ENCODE measurements at places on chromosomes 4 and X.

DNA sequence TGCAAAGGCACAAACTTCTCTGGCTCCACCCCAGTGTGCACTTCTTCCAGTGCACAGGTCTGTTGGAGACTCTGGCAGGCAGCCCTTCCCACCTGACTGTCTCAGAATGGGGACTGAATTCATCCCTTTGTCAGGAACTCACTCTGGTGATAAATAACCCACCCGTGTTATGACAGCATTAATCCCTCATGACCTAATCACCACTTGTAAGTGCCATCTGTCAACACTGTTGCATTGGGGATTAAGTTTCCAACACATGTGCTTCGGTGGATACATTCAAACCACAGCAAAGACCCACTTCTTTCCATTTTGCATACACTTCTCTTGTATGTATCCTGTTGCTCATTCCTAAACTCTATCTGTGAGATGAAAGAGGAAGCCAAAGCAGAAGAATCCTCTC, 1002.9 kb upstream of the IGFBP7 start:
- H3K36me3 ChIP-seq: no peaks in the 10 kb centered on the region
- H3K27me3 ChIP-seq: no peaks in the 10 kb centered on the region
- H3K27ac ChIP-seq: no peak overlapping the region
- DNase-seq: no peak
- H3K4me1 ChIP-seq: no peaks in the 10 kb centered on the region
- no peak overlapping the region for H3K4me3 ChIP-seq

DNA sequence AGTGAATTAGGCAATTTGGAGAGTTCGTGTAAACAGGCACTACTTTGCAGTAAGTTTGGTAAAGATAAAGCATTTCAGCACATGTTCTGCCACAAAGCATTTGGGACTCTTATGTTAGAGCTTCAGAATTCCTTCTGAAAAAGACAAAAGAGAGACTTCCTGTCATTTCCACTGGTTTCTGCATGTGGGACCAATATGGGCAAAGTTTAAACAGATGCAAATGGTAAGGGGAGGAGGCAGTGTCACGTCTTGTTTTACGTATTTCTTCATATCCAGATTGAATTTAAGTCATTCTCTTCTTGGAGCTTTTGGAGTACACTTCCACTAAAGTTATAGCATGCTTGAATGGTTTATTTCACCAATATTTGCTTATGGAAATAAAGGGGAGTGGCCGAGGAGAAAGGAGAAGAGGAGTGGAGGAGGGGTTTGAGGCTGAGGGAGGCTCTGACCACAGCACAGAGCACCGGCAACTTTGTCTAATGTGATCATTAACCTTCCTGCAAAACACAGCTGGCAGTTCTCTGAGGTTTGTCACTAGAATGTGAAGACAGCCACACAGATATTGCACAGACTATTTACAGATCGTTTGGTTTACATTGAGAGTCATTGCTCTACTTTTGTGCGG, at the start of gene APELA:
TSS of gene APELA (plus strand) at position 479 of the 625 bp plus-strand sequence. CDS start 154 bp downstream, outside the sequence.
- H3K4me1 ChIP-seq: peaks cover 4% of the 10 kb centered on the region
- H3K4me3 ChIP-seq: no peak within 1 kb of the TSS
- no peaks in the 10 kb centered on the region for H3K36me3 ChIP-seq
- DNase-seq: no peak
- H3K27ac ChIP-seq: no peak within 1 kb of the TSS

- peaks cover 27% of the 10 kb centered on the region for H3K4me1 ChIP-seq
- peak overlapping the region; percentile 56 for H3K27ac ChIP-seq
- no peaks in the 10 kb centered on the region for H3K27me3 ChIP-seq
- peak; percentile 90 for DNase-seq
- H3K36me3 ChIP-seq: no peaks in the 10 kb centered on the region
These were observed 66.7 kb upstream of the DHX15 start for GRCh38 chr4:24650849-24651640.

DNA sequence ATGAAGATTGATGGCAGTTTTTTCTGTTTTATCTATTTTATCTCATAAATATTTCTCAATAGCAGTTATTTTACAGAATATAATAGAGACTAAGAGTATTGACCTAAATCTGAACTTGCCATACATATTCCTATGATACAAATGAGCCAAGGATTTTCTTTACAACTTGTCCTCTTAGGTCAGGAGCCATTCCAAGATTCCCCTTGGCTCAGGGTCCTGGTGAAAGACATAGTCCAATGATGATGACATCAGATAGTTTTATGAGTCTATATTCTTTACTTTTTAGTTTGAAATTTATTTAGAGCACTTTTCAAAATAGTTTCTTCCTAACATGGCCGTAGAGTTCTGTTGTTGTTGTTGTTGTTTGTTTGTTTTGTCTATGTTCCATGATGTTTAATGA, 869.1 kb upstream of the GRID2 start:
- H3K27me3 ChIP-seq: no peaks in the 10 kb centered on the region
- no peaks in the 10 kb centered on the region for H3K4me1 ChIP-seq
- H3K4me3 ChIP-seq: no peak overlapping the region
- H3K36me3 ChIP-seq: no peaks in the 10 kb centered on the region
- no peak for DNase-seq
- no peak overlapping the region for H3K27ac ChIP-seq

- peaks cover 7% of the 10 kb centered on the region for H3K36me3 ChIP-seq
- H3K27me3 ChIP-seq: no peaks in the 10 kb centered on the region
- H3K4me3 ChIP-seq: no peak overlapping the region
- peaks cover 21% of the 10 kb centered on the region for H3K4me1 ChIP-seq
These were observed 20.5 kb downstream of the RELL1 start for GRCh38 chr4:37665333-37666320.

DNA sequence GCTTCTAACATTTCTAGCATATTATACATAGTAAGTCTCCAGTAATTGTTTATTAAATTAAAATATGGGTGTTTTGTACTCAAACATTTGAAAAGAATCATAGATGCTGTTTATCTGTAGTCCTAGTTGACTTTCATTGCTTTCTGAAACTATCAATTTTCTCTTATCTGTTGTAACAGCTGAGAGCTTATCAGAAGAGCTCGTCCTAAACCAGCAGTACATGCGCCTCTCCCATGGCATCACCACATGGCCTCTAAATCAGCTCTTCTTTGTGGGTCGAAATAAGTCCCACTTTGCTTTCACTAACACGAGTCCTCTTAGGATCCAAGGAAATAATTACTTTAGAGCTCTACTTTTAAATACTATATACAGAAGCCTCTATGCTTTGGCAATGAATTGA, 55.1 kb downstream of the PPP3CA start:
- peak; percentile 34 for DNase-seq
- H3K36me3 ChIP-seq: no peaks in the 10 kb centered on the region
- no peaks in the 10 kb centered on the region for H3K27me3 ChIP-seq
- no peak overlapping the region for H3K4me3 ChIP-seq

GRCh38 chr4:177671845-177672244, 229.6 kb upstream of the AGA start:
- no peaks in the 10 kb centered on the region for H3K36me3 ChIP-seq
- H3K4me1 ChIP-seq: no peaks in the 10 kb centered on the region
- no peak for DNase-seq
- H3K4me3 ChIP-seq: no peak overlapping the region

DNA sequence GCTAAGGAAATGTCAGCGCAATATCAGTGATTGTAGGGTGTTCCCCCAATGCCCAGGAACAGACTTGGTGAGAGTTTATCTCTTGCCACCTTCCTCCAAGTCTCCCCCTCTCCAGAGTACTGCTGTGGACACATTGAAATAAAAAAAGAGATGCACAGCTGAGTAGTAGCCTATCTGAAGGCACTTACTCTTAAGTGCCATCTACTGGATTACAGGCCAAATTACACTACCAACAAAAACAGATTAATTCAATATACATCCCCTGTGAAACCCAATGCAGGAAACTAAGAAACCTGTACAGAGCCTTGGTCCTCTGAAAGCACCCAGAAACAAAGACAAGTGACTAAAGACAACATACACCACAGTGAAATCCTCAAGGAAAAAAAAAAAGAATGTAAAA, 460.3 kb downstream of the ZIC3 start:
- no peaks in the 10 kb centered on the region for H3K4me1 ChIP-seq
- no peak overlapping the region for H3K4me3 ChIP-seq
- no peaks in the 10 kb centered on the region for H3K36me3 ChIP-seq
- H3K27ac ChIP-seq: no peak overlapping the region
- no peaks in the 10 kb centered on the region for H3K27me3 ChIP-seq

- peaks cover 2% of the 10 kb centered on the region for H3K4me1 ChIP-seq
- DNase-seq: no peak
- H3K27me3 ChIP-seq: peaks cover 97% of the 10 kb centered on the region
- H3K36me3 ChIP-seq: no peaks in the 10 kb centered on the region
These were observed 2.7 kb downstream of the LEF1 start for GRCh38 chr4:108166038-108166437.

GRCh38 chr4:156503119-156503518, 468.5 kb downstream of the PDGFC start:
- H3K36me3 ChIP-seq: no peaks in the 10 kb centered on the region
- H3K4me1 ChIP-seq: no peaks in the 10 kb centered on the region
- no peak overlapping the region for H3K4me3 ChIP-seq
- no peaks in the 10 kb centered on the region for H3K27me3 ChIP-seq

GRCh38 chr4:187227907-187228704, 504.4 kb upstream of the FAT1 start:
- H3K27ac ChIP-seq: no peak overlapping the region
- H3K4me3 ChIP-seq: no peak overlapping the region
- H3K4me1 ChIP-seq: no peaks in the 10 kb centered on the region
- no peaks in the 10 kb centered on the region for H3K36me3 ChIP-seq
- no peaks in the 10 kb centered on the region for H3K27me3 ChIP-seq

DNA sequence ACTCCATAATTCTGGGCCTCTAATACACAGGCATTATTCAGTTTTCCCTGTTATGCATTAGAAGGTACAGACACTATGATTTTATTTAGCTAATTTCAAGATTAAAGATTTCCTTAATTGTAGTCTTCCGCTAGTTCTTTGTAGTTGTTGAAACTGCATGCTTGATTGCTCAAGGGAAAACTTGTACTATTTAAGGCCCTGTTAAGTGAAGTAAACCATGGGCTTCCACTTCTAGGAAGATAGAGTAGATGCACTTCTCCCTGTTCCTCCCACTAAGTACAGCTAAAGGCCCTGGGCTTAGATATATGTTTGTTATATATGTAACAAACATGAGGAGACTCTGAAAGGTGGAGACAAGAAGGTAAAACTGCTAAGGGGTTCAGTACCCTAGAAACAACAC, 215.8 kb upstream of the LEF1 start:
- no peak for DNase-seq
- no peaks in the 10 kb centered on the region for H3K4me1 ChIP-seq
- H3K4me3 ChIP-seq: no peak overlapping the region
- H3K36me3 ChIP-seq: no peaks in the 10 kb centered on the region
- no peak overlapping the region for H3K27ac ChIP-seq

- no peaks in the 10 kb centered on the region for H3K4me1 ChIP-seq
- H3K27me3 ChIP-seq: no peaks in the 10 kb centered on the region
- H3K4me3 ChIP-seq: no peak overlapping the region
- no peak for DNase-seq
- no peak overlapping the region for H3K27ac ChIP-seq
These were observed 20.8 kb upstream of the MRFAP1 start for GRCh38 chr4:6619466-6620255.

DNA sequence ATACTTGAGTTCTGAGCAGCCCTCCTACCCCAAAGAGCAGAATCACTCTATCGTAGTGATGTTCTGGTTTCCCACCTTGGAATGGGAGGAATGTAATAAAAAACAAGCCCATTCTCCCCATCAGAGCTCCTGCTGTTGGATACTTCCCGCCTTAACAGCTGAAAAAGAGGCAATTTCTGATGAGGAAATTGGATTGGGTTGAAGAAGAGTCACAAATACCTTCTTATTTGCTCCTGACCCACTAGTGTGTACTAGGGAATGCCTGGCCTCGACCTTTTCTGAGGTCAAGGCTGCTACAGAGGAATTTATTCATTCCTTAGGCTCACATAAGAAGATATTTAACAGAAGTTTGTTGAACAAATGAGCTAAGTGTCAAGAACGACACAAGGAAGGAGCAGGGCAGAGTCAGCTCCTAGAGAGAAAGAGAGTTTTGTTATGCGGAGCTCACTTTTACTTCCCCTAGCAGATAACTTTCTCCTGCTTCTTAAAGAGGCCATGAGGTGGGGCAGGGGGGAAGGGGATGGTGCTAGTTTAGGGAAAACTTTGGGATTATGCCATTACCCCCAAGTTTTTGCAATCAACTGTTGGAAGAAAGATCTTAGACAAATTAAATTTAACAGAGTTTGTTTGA, 273.8 kb upstream of the CLNK start:
- no peaks in the 10 kb centered on the region for H3K36me3 ChIP-seq
- H3K27me3 ChIP-seq: no peaks in the 10 kb centered on the region

- H3K36me3 ChIP-seq: no peaks in the 10 kb centered on the region
These were observed 45.8 kb upstream of the CLCN4 start for GRCh38 chrX:10110984-10111363.

DNA sequence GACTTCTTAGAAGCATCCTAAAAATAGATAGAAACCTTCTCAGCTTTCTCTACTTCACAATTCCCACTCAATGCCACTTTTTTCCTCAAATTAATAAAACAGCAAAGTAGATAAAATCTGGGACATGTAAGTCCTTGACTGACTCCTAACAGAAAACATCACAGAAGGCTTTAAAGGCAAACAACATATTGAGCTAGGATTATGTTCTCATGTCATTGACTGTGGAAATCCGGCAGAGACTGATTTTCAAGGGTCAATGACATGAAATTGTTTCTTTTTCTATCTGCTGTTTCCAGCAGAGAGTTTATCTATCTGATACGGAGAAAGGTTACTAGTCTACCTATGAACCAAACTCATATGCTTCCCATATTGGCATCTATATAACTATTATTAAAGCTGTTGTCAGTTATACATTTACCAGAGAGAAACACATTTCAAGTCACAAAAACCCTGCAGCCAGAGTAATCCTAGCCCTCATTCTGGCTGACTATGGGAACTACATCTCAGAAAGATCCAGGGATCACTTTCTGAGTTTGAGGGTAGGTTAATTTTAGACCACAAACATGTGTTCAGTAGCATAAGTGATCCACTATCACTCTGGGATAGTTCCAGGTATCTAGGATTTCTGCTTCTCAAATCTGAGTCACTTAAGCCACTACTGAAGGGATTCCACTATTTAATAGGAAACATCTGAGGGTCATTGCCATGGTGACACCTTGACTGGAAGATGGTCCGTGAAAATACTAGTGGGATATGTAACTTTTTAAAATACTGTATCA, 147.6 kb downstream of the PPP3CA start:
- no peak for DNase-seq
- no peaks in the 10 kb centered on the region for H3K4me1 ChIP-seq
- no peaks in the 10 kb centered on the region for H3K36me3 ChIP-seq
- no peak overlapping the region for H3K27ac ChIP-seq

DNA sequence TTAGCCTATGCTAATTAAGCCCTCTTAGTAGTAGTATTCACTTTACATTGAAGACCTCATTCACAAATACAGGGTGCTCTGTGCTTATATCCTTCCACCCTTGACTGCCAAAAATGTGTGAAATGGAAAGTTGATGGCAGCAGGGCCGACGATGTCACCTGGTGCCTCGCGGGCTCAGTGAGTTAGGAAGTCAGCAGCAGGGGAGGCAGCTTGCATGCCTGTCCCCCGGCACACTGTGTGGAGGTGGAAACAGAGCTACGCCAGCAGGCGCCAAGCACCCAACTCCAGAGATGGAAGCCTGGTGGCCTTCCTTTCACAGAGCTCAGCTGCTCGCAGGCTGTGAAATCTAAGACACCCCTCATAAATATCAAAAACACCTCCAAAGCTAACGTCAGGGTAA, 8.4 kb downstream of the MSL3 start:
- no peak overlapping the region for H3K4me3 ChIP-seq
- peaks cover 26% of the 10 kb centered on the region for H3K36me3 ChIP-seq
- no peaks in the 10 kb centered on the region for H3K27me3 ChIP-seq
- H3K27ac ChIP-seq: no peak overlapping the region
- DNase-seq: no peak
- peaks cover 1% of the 10 kb centered on the region for H3K4me1 ChIP-seq

GRCh38 chr4:69497886-69498395, 2.2 kb upstream of the UGT2B4 start:
- DNase-seq: no peak
- no peak overlapping the region for H3K27ac ChIP-seq

Measured in common myeloid progenitor, CD34-positive (primary cell).